ENCODE measurements at places on chromosomes 4 and X. TPM values are rescaled to one million over a fixed set of nuclear protein-coding genes. Genes with fewer than 3 reads are reported as not detected.

Gene TMPRSS11A
- not detected for total RNA-seq

DNA sequence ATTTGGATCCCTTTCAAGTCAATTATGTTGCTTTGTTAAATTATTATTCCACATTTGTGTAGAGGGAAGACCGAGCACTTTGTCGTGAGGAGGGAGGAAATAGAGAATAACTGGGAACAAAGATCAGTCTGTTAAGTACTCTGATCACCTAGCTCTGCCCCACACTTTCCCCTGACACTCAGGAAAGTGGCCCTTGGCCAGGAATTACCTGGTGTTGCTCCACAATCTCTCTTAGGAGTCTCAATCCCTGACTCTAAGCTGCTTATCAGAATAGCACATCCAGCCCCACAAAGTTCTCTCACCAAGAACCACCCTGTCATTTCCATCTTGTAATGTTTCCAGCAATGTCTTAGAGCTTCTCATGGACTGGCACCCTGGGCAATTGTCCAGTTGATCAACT lies 83.8 kb upstream of the BMPR1B start:
- DNase-seq = no peak

DNA sequence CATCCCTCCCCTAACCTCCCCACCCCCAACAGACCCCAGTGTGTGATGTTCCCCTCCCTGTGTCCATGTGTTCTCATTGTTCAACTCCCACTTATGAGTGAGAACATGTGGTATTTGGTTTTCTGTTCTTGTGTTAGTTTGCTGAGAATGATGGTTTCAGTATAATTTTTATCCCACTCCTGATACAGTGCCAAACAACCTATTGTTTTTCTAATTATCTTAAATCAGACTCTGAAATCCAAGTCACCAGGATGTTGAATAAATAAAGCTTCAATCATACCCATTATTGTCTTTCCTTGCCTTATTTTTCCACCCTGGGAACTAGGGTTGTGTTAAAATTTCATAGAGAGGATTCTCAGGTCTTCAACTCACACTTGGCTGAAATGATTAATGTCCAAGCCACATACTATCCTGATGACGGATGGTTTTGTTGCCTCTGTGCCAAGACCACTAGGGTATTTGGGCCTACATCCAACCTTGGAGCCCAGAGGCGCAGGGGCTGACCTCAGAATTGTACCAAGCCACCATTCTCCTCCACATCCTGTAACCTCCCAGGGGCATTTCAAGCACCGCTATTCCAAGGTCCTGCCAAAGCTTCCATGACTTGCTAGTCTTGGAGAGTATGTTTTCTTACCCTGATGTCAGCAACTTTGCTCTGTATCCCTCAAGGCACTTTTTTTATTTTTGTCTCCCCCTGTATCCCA lies 332.4 kb downstream of the ARHGAP24 start:
- no peak for DNase-seq

- no peak for DNase-seq
Measured at GRCh38 chr4:138696771-138697170, 318.8 kb upstream of the NOCT start.

GRCh38 chrX:46620505-46620904 lies 46.9 kb downstream of the CHST7 start:
- DNase-seq = no peak

- DNase-seq = no peak
Measured at GRCh38 chr4:183797445-183798300, 107.4 kb upstream of the STOX2 start.

Data from occipital lobe (tissue), 3 donors.